ENCODE measurements at places on chromosomes 5 and 9.

- peak; percentile 69 for DNase-seq
Measured at GRCh38 chr5:150052956-150053712, 33.2 kb downstream of the CSF1R start.

GRCh38 chr5:157548513-157549282, 26.9 kb downstream of the ADAM19 start:
- DNase-seq = no peak

GRCh38 chr5:79109527-79110492, 1.8 kb upstream of the BHMT start:
- peak; percentile 59 for DNase-seq

- DNase-seq = no peak
Measured at GRCh38 chr5:80370390-80370789, 37.5 kb upstream of the ZFYVE16 start.

DNA sequence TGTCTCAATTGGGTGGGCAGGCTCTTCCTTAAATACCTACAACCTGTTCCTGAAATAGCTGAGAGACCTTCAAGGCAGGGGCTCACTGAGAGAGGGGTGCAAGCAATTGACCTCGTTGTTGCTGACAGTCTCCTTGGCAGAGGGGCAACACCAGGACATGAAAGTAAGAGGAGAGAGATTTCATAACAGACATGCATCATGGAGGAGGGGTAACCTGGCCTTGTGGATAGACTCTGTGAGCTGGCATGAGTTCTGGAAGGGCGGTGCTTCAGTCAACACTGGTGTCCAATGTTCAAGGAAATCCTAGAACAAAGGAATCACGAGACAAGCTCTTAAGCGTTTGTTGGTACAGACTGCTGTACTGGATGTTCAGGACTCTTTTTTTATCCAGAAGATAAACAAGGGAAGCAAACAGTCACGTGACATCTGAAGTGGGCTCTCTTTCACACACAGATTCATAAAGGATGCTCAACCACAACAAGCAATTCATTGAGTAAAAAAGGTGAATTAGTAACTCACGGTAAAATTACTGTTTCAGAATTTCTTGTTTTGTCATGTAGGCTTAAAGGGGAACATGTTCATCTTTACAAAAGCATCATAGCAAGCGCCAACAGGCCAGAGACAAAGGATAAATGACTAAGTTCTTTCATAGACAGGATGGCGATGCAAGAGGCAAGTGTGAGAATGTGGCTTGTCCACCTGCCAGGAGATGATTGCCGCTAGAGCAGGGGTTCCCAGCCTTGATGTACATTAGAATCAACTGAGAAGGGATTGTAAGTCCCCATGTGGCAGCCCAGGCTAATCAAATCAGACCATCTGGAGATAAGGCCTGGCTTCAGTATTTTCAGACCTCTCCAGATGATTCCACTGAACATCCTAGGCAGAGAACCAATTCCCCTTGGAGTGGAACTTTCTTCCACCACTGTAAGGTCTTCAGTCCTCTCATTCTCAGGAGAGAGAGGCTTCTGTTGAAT, 20.7 kb downstream of the ANKRA2 start:
- no peak for DNase-seq

- DNase-seq = no peak
Measured at GRCh38 chr9:111050819-111051218, 12.5 kb upstream of the LPAR1 start.

- no peak for DNase-seq
Measured at GRCh38 chr5:111366388-111366787, 142.2 kb downstream of the CAMK4 start.

DNA sequence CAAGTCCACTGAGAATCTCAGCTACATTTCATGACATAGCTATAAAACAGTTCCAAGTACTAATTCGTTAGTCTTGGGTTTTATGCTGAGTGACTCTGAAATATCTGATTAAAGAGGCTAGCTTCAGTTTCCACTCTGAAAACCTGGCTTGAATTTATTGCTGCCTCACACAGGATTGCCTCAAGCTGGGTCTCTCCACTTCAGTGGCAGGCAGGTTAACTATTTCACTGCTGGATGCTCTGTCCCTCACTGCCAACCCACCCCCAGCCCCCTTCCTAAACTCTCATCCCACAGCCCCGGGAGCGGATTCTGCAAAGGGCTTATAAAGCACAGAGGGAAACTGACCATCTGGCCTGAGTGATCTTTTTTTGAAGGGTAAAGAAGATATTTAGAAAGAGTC, 318.3 kb downstream of the MLLT3 start:
- DNase-seq = no peak

- no peak for DNase-seq
Measured at GRCh38 chr9:6034954-6035353, 19.5 kb upstream of the RANBP6 start.

DNA sequence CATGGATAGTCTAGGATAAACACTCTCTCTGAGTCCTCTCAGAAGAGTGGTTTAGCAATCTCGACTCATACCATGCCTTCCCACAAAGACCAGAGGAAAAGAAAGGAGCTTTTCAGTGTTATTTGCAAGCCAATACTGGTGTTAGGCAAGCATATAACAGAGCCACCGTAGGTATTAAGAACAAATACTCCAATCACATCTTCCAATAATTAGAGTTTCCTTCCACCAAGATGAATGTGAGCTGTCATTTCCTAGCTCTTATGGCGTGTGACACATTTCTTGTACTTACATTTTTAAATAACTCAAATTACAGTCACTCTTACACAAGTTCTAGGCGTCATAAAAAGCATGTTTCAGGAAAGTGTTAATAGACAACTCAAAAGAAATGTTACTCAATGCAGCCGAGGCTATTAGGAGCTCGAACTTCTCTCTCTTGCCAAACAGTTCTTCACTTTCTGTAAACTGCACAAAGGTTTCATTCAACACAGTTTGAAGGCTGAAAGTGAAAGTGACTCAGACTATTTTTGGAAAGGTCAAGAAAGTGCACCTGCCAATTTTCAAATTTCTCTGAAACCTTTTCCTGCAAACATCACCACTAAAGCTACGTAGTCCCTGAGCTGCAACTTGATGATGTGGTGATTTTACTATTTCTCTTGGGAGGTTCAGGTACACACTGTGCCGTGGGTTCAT, 153.8 kb downstream of the AUH start:
- peak; percentile 43 for DNase-seq

DNA sequence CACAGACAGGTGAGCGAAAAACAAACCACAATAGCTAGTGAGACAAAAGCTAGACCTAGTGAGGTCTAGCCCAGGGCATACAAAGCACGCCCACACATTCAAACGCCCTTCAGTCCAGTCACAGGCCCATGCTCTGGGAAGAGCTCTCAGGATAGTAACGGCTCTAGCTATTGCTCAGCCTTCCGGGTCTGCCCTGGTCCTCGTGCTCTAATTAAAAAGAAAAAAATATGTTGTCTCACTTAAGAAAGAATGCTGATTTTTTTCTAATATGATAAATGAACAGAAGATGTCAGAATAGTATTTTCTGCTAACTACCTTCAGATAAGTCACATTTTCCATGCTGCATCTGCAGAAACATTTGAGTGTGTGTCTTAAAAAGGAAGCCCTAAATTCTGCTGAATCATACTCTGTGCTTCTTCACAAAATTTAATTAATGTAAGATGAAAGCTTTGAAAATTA, 94.5 kb downstream of the PLPP1 start:
- peak; percentile 57 for DNase-seq

- no peak for DNase-seq
Measured at GRCh38 chr5:61053937-61054336, 108.3 kb downstream of the SMIM15 start.

GRCh38 chr9:128898382-128898781, 16.4 kb downstream of the LRRC8A start:
- DNase-seq = no peak

- DNase-seq = no peak
Measured at GRCh38 chr5:158809310-158809850, 290.3 kb downstream of the EBF1 start.

- no peak for DNase-seq
Measured at GRCh38 chr9:23693374-23693773, 132.7 kb downstream of the ELAVL2 start.

GRCh38 chr5:146467760-146468159, 20.6 kb downstream of the TCERG1 start:
- DNase-seq = no peak

DNA sequence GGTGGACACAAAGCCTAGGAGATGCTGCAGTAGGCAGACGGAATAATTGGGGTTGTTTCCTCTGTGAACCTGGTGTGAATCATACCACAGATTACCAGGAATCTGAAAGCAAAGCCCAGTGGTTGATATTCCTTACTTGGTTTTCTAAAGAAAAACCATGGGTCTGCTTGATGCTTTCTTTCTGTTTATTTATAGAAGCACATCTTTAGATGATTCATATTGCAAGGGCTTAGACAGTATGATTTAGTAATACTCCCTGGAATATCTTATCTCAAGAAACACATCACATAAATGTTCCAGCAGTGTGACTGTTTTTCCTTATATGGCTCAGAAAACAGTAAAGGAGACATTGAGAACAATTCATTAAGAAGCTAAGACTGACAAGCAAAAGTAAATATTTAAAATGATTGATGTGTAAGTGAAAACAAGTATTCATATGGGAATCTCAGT, 623.3 kb downstream of the RAB3C start:
- DNase-seq = no peak

- DNase-seq = peak; percentile 88
Measured at GRCh38 chr9:2857564-2858198, 13.8 kb upstream of the PUM3 start.

- no peak for DNase-seq
Measured at GRCh38 chr5:110851357-110851756, 112.5 kb downstream of the SLC25A46 start.

DNA sequence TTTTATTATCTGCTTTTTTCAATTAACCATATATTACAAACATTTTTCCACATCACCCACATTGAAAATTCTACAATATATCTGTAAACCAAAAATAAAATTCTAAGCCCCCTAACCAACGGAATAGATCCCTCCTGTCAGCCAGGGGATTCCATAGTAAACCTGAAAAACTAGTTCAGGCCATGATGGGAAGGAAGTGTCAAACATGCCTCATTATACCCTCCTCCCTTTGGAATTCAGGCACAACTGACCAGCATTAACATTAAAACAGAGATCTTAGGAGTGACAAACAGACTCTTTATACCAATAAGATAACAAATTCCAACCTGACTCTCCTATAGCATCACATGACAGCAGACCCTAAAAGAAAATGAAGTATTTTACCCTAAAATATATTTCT, 113.7 kb upstream of the DMRT1 start:
- DNase-seq = no peak

DNA sequence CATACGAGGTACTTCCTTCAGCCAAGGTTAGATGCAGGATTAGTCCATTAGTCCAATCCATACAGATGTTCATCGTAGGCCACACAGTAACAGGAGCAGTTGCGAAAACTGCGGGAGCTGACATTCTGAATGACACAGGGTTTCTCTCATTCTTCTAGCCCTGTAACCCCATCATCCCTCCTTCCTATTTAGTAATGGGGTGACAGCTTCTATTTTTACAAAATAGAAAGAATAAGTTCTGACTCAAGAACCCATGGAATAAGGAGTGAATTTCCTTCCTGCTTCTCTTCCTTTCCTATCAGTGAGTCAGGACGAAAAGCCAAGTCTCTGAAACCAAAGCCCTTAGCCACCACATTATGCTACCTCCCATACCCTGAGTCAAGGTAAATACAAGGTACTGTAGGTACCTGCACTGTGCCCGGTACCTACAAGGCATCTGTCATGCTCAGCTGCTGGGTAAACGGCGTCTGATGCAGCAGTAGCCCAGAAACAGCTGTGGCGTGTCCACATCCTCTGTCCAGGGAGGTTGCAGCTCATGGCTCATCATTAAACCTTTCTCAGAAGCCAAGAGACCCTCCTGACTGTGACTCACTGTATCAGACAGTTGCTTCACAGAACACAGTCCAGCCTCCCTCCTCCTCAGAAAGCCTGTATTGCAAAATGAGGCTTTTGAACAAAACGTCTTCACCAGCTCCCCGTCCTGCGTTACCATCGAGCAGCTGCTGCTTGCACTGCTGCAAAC, 84.2 kb downstream of the ESM1 start:
- DNase-seq = no peak

GRCh38 chr5:120655828-120656435, 191.8 kb downstream of the PRR16 start:
- peak; percentile 28 for DNase-seq

- DNase-seq = peak; percentile 36
Measured at GRCh38 chr5:76451031-76451701, 48.1 kb downstream of the IQGAP2 start.

GRCh38 chr9:120910643-120911042, 16.0 kb downstream of the TRAF1 start:
- DNase-seq = no peak

DNA sequence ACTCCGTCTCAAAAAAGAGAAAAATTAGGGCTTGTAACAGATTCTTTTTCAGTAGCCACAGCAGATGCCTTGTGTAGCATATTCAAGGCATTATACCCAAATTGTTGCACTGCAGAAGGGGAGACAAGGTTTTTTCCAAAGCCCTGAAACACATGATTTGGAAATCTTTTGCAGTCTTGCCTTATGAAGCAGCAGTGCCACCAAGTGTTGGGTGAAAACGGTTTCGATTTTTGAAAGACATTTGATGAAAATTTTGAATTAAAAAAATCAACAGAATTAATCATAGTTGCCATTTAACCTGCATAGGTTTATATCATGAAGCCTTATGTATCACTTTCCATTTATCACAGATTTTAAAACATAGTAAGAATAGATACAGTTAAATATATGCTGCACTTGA, 479.5 kb downstream of the TAF11L14 start:
- peak; percentile 16 for DNase-seq

DNA sequence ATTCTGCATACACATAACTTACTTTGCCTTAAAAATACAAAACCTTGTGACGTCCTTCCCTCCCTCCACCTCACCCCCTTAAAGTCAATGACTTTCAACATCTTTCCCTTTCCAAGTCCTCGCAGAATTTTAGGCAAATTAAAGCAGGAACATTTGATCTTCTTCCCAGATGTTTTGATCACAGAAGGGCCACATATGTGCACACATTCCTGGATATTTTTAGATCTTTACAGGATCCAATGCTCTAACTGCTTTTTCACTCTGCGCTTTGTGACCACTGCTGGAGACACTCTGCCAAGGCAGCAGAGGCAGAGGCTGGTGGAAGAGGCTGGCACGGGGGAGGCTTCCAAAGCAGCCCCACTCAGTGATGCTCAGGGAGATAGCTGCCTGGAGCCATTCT, 130.7 kb downstream of the SEC61B start:
- no peak for DNase-seq

GRCh38 chr5:124772457-124773200, 26.2 kb upstream of the ZNF608 start:
- DNase-seq = no peak

DNA sequence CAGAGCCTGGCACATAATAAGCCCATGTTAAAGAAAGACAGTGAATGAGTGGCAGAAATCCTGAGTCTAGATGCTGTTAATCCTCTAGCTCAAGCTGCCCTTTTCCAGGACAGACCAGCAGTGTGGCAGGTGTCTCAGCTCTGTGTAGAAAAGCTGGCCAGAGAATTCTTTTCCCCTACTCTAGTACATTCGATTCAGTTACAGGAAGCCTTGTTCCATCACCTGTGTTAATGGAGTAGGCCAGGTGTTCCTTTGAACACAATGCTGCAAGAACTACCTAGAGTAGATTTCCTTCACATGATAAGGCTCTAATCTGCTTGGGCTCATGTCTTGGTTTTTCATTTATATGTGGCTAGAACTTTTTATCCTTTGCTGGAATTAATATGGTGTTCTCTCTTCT, 52.5 kb downstream of the NUP214 start:
- DNase-seq = no peak

GRCh38 chr9:115972362-115972761, 181.2 kb upstream of the PAPPA start:
- no peak for DNase-seq
